Activated gamma-delta T cell treated with Interleukin-2 at 50 U/mL for 16 hours (primary cell): ENCODE measurements at places on chromosomes 6 and 20.

- DNase-seq: no peak
Measured at GRCh38 chr20:54047048-54047447, 23.3 kb downstream of the BCAS1 start.

- DNase-seq: no peak
Measured at GRCh38 chr20:12969071-12969669, 39.6 kb upstream of the SPTLC3 start.

DNA sequence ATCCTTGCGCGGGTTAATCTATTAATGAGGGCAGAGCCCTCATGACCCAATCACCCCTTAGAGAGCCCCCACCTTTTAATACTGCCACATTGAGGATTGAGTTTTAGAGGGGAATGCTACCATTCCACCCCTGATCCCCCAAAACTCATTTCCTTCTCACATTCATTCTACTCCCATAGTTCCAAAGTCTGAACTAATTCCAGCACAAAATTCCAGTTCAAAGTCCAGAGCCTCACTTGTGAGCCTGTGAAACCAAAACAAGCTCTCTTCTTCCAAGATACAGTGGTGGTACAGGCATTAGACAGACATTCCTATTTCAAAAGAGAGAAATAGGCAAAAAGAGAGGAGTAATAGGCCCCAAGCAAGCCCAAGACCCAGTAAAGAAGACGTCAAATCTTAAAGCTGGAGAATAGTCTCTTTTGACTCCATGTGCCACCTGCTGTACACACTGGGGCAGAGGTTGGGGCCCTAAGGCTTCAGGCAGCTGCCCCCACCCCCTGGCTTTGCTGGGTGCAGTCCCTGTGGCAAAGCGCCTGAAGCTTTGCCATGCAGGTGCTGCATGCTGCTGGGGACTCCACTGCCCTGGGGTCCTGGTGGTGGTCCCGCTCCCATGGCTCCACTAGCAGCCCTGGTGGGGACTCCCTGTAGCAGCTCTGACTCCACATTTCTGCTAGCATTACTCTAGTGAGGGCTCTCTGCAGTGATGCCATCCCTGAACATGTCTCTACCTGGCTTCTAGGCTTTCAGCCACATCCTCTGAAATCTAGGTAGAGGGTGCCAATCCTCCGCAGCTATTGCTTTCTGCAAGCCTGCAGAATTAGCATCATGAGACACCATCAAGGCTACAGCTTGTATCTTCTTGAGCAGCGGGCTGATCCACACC is 41.3 kb downstream of the RSPH3 start:
- no peak for DNase-seq

GRCh38 chr20:53281557-53282117 is 309.5 kb downstream of the TSHZ2 start:
- DNase-seq: no peak

DNA sequence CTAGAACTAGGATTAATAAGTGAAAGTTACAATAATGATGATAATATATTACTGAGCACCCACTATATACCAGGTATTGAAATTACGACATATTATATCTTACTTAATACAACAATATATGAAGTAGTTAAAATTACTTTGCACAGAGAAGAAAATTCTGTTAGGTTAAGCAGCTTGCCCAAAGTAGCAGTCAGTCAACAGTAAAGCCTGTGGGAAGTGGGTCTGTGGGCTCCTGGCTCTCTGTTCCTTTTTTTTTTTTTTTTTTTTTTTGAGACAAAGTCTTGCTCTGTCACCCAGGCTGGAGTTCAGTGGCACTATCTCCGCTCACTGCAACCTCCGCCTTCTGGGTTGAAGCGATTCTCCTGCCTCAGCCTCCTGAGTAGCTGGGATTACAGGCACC is 4.8 kb upstream of the GTF2H4 start:
- DNase-seq: no peak

DNA sequence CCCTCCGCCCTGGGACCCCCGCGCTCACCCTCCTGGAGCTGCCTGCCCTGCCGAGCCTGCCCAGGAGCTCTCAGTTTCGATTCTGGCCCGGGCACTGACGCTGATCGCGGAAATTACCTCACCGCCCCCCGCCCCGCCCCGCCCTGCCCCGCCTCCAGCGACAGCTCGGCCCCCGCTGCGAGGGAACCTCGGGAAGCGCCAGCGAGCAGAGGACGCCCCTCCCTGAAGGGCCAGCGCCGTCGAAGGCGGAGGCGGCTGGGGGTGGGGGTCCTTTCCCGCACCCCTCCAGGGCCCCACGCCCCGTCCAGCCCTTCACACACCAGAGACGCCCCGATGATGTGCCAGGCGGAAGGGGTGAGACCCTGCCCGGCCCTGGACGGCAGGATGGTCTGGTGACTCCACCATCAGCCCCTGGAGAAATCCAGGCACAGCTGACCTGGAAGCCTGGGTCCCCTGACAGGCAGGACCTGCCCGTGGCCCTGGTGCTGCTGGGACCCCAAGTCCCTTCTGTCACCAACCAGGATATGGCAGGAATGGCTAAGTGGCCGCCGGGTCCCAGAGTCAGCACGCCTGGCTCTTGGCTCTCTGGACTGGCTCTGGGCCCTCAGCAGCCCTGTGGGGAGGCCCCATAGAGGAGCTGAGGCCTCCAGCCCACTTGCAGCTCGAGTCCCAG is at the start of gene HELZ2:
Gene HELZ2 (minus strand): TSS at position 84 of the 673 bp plus-strand sequence. CDS start 1,854 bp downstream, outside the sequence.
- DNase-seq: peak; percentile 58

GRCh38 chr6:120164531-120164930 is 815.0 kb upstream of the MAN1A1 start:
- DNase-seq: no peak

- DNase-seq: peak; percentile 75
Measured at GRCh38 chr6:137717074-137718073, 149.7 kb upstream of the TNFAIP3 start.

GRCh38 chr20:1825507-1825906 is 69.7 kb upstream of the SIRPA start:
- DNase-seq: no peak

GRCh38 chr6:96164802-96165201 is 149.0 kb downstream of the FUT9 start:
- DNase-seq: no peak

GRCh38 chr20:51876313-51876940 is 74.1 kb upstream of the SALL4 start:
- DNase-seq: no peak

DNA sequence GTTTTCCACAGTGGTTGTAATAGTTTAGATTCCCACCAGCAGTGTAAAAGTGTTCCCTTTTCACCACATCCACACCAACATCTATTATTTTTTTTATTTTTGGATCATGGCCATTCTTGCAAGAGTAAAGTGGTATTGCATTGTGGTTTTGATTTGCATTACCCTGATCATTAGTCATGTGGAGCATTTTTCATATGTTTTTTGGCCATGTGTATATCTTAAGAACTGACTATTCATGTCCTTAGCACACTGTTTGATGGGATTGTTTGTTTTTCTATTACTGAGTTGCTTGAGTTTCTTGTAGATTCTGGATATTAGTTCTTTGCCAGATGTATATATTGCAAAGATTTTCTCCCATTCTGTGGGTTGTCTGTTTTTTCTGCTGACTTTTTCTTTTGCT is 820.1 kb downstream of the TENT5A start:
- DNase-seq: no peak

- no peak for DNase-seq
Measured at GRCh38 chr6:133587546-133588160, 301.3 kb upstream of the TCF21 start.

DNA sequence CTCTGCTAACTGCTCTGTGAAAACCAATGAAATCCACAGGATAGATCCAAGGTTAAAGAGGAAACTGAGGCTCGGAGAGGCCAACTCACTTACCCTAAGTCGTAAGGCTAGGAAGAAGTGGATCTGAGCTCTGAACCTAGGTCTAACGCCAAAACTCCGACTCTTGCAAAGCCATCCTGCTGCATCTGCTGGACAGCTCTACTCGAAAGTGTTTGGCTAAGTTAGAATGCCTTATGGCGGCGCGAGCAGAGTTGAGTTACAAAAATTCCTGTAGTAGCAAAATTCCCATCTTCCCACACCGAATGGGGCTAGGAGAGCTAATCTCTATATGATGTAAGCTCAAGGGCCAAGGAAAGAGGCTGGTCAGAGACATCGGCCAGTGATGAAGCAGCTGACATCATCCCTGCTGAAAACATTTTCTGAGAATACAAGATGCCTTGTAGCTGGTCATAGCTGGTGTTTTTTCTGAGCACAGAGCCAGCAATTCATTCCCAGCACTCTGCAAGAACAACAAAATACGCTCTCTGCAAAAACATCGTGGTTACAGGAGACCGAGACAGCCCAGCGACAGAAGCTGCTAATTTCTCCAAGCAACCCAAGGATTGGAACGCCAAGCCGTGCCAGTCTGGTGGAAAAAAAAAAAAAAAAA is 1.8 kb downstream of the SPATA2 start:
- DNase-seq: no peak

GRCh38 chr20:54555150-54555549 is 79.8 kb downstream of the DOK5 start:
- no peak for DNase-seq

GRCh38 chr20:41272339-41272738 is 45.2 kb downstream of the ZHX3 start:
- no peak for DNase-seq

DNA sequence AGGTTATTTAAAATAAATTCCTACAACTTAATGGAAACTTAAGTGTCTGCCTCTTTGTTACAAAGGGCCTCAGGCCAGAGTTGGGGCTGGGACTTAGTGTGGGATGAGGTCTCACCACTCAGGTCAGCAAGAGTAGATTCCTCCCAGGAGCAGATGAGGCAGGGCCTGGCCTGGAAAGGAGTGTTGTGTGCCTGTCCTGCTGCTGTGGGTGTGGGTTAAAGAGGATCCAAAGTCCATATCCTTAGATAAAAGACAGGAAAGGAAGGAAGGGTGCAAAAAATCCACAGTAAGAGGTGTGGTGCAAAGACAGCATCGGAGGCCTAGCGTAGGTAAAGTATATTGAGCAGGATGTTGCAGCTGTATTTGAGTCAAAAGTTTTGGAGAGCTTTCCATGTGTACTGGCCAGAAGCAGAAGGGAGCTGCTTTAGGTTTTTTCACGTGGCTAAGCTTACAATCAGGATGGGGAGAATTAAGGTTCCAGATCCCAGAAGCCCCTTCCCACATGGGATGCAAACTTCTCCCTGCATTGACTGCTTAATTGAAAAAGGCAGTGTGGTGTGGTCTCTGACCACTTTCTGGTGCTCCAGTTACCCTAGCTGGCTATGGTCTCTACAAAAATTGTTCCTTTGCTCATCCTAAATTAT is 12.8 kb upstream of the PLCG1 start:
- no peak for DNase-seq

- DNase-seq: peak; percentile 46
Measured at GRCh38 chr6:44304282-44305199, 8.6 kb downstream of the AARS2 start.

- DNase-seq: no peak
Measured at GRCh38 chr20:33568378-33568777, 78.5 kb downstream of the CBFA2T2 start.
